ENCODE measurements at places on chromosomes 12 and 14.

DNA sequence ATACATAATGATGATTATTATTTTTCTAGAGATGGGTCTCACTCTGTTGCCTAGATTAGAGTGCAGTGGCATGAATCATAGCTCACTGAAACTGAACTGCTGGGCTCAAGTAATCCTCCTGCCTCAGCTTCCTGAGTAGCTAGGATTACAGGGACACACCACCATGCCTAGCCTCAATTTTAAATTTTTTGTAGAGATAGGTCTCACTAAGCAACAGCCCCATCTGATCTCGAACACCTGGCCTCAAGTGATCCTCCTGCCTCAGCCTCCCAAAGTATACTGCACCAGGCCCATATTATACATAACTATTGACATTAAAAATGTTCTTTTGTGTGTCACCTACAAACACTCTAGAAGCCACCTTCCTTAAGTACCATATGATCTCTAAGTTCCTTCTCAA lies 3.4 kb downstream of the TXNRD1 start:
- DNase-seq, result no peak

- DNase-seq, result no peak
Observed at GRCh38 chr14:104598039-104598909, 6.3 kb downstream of the TMEM179 start.

DNA sequence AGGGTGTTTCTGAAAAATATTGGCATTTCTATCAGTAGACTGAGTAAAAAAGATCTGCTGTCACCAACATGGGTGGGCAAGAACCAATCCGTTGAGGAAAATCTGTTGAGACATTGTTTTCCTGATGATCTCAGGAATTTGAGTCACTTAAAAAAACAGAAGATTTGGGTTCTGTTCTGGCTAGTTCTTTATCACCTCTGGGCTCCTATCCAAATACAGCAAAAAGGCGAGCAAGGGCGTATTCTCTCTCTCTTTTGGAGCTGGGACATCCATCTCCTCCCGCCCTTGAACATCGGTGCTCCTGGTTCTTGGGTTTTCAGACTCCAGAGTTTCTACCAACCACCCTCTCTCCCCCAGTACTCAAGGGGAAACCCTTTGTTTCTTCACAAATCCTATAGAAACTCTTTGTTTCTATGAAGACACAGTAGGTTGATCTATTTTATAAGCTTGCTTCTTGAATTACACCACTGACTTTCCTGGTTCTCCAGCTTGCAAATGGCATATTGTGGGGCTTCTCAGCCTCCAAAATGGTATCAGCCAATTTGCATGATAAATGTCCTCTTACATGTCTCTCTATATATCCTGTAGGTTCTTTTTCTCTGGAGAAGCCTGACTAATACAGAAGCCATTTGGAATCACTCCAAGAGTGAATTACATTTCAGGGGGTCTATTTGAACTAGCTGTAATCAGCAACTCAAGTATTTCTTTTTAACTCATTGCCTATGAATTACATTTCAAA lies 263.9 kb upstream of the TMTC1 start:
- DNase-seq, result no peak

DNA sequence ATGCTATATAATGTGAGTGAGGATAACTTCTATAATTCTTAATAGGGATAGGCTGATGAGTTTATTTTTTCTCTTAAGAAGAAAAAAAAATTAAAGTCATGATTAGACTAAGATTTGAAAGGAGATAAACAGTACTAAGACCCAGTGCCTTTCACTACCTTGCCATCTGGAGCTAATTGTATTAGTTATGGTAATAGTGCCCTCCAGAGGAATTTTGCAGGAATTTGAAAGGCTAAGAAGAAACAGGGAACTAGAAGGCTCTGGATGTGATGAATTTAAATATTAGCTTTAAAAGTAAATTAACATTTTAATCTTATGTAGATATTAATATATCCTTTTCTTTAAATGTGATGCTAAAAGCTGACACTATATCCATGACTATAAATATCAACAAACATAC lies 36.6 kb upstream of the PIK3C2G start:
- DNase-seq, result no peak

DNA sequence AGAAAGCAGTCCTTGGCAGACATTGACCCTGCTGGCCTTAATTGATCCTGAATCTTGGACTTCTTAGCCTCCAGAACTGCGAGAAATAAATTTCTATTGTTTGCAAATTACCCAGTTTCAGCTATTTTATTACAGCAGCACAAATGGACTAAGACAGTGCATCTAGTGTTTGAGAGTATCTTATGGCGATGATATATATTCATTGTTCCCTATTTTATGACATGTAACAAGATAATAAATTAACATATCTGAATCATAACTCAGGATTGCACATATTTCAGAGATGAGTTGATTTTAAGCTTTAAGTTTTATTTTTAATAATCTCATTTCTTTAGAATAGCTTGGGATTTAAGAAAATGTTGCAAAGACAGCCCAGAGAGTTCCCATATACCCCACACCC lies 167.4 kb upstream of the FOXG1 start:
- no peak for DNase-seq

- DNase-seq, result no peak
Observed at GRCh38 chr14:75011356-75011994, 8.8 kb downstream of the EIF2B2 start.
